ENCODE measurements at places on chromosomes 7 and 10. TPM values are rescaled to one million over a fixed set of nuclear protein-coding genes. Genes with fewer than 3 reads are reported as not detected.

The CLDN3 gene
- total RNA-seq = not detected

The TMEM236 gene
- total RNA-seq = 0.27 TPM

The ELN gene
- 7.3 TPM for total RNA-seq

The AKR1D1 gene
- not detected for total RNA-seq

The MYL10 gene
- total RNA-seq = not detected

- H3K27me3 ChIP-seq = no peaks in the 10 kb centered on the region
- no peak overlapping the region for H3K27ac ChIP-seq
- H3K4me3 ChIP-seq = no peak overlapping the region
- H3K36me3 ChIP-seq = no peaks in the 10 kb centered on the region
Measured at GRCh38 chr10:19979628-19980027, 163.4 kb downstream of the PLXDC2 start.

DNA sequence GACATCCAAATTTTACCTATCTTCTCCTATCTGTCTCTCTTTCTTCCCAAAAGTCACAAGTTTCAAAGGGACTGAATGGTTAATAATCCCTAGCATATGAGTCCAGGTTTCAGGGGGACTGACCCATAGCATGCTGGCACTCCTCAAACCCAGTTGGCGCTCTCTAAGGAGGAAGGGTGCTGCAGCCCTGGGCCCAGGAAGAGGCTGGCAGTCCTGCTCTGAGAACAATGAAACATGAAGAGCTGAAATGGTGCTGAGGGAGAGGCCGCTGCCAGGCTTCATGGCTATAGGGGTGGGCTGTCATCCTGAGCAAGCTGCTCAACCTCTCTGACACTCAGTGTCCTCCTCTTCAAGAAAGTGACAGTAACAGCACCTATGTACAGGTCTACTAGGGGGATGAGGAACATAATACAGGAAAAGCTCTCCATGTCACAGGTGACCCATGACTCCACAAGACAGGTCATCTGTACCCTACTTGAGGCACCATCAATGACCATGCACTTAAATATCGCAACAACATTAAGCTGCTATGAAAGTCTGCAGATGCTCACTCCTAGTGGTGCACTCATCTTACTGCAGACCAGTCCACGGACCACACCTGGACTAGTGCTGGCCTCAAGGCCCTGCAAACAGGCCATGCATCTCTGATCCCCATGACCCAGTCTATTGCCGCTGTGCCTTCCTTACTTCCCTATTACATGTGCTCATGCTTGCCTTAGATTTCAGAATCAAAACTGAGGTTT is 17.0 kb downstream of the COBL start:
- no peak overlapping the region for H3K4me3 ChIP-seq
- no peak overlapping the region for H3K27ac ChIP-seq
- peaks cover 10% of the 10 kb centered on the region for H3K4me1 ChIP-seq
- DNase-seq = no peak
- no peaks in the 10 kb centered on the region for H3K27me3 ChIP-seq
- H3K36me3 ChIP-seq = no peaks in the 10 kb centered on the region

DNA sequence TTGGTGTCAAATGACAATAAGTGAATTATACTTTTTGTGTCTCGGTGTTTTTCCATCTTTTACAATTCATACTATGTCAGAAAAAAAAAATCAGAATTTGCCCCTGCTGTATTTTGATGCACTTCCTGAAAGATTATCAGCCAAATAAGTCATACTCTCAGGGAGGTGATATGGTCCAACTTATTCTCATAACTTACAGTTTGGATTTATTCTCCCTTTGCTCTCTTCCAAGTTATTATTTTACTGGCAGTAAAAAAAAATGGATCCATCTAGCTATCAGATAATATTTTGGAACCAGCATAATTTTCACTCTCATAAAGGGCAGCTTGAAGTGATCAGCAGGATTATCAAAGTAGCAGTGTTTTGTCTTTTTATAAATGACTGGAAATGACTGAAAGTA is 337.1 kb downstream of the BMPER start:
- no peak overlapping the region for H3K27ac ChIP-seq
- no peaks in the 10 kb centered on the region for H3K4me1 ChIP-seq
- no peak overlapping the region for H3K4me3 ChIP-seq
- DNase-seq = no peak
- H3K27me3 ChIP-seq = no peaks in the 10 kb centered on the region

GRCh38 chr10:35961501-35961900 is 319.4 kb upstream of the FZD8 start:
- H3K36me3 ChIP-seq = no peaks in the 10 kb centered on the region
- no peaks in the 10 kb centered on the region for H3K4me1 ChIP-seq
- no peaks in the 10 kb centered on the region for H3K27me3 ChIP-seq
- DNase-seq = no peak
- H3K4me3 ChIP-seq = no peak overlapping the region
- H3K27ac ChIP-seq = no peak overlapping the region

DNA sequence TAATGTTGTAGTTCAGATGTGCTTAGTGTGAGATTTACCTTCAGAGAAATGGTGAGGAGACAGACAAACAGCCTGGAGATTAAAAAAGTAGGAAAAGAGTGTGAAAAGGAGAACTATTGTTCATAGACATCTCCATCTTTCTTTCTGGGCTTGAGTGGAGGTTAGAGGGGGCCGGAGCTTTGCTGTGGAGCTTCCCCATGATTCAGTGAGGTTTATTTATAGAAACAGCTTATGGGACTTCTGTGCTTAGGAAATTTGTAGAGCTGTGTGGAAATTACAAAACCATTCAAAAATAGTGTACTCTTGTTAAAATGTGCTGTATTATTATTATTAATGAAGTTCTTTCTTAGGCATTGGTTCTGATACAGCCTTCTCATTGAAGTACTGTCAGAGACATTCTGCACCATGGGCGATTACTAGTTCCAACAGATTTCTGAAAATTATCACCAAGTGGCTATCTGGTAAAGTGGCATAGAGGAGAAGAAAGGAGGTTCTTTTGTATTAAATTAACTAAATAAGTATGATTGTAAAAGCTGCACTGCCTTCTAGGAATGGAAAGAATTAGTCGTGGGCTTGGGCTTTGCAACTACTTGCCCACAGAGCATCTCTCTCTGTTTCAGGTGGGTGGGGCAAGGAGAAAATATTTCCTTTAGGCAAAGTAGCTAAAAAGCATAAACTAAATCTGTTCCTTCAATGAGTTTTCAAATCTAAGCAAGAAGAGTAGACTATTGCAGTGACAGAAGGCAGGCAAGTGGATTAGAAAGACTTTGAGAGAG is 8.7 kb upstream of the TCAF1 start:
- H3K27ac ChIP-seq = no peak overlapping the region
- no peak overlapping the region for H3K4me3 ChIP-seq
- no peaks in the 10 kb centered on the region for H3K27me3 ChIP-seq
- H3K4me1 ChIP-seq = no peaks in the 10 kb centered on the region

GRCh38 chr7:6186577-6186976 is 85.8 kb downstream of the CYTH3 start:
- no peak overlapping the region for H3K4me3 ChIP-seq
- no peaks in the 10 kb centered on the region for H3K27me3 ChIP-seq
- no peak for DNase-seq

- no peak overlapping the region for H3K4me3 ChIP-seq
- H3K4me1 ChIP-seq = no peaks in the 10 kb centered on the region
- no peaks in the 10 kb centered on the region for H3K27me3 ChIP-seq
- H3K27ac ChIP-seq = no peak overlapping the region
Measured at GRCh38 chr7:66033471-66034385, 41.9 kb upstream of the ASL start.

GRCh38 chr10:132783165-132783939 is 2.6 kb downstream of the NKX6-2 start:
- no peaks in the 10 kb centered on the region for H3K36me3 ChIP-seq
- H3K27ac ChIP-seq = no peak overlapping the region
- DNase-seq = no peak

DNA sequence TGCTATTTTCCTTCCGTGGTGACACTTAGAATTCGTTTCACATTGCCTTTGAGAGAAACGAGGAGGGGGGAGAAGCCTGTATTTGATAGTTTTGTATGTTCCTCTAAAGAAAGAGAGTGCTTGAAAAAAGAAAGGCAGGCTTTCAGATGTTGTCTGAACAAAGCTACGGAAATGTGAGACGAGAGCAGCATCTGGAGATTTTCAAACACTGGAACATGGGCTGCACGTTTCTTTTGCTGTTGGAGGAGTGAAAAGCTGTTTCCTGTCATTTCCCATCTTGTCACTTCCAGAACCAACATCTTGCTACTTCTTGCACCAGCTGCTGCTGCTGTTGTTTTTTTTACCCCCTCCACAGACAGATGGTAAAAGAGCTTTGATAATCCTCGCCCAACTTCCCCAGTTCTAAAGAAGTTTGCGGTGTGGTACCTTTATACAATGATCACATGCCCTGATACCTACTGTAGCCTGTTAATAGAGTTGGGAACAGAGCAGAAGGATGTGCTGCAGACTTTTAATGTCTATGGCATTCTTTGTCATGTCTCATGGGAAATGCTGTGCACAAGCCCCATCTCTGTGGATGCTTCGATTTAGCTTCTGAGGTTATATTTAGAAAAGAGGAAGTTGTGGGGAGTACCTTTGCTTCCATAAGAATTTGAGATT is 408.1 kb downstream of the AUTS2 start:
- no peaks in the 10 kb centered on the region for H3K4me1 ChIP-seq
- H3K27ac ChIP-seq = no peak overlapping the region
- DNase-seq = no peak
- no peaks in the 10 kb centered on the region for H3K36me3 ChIP-seq
- no peaks in the 10 kb centered on the region for H3K27me3 ChIP-seq
- H3K4me3 ChIP-seq = no peak overlapping the region

DNA sequence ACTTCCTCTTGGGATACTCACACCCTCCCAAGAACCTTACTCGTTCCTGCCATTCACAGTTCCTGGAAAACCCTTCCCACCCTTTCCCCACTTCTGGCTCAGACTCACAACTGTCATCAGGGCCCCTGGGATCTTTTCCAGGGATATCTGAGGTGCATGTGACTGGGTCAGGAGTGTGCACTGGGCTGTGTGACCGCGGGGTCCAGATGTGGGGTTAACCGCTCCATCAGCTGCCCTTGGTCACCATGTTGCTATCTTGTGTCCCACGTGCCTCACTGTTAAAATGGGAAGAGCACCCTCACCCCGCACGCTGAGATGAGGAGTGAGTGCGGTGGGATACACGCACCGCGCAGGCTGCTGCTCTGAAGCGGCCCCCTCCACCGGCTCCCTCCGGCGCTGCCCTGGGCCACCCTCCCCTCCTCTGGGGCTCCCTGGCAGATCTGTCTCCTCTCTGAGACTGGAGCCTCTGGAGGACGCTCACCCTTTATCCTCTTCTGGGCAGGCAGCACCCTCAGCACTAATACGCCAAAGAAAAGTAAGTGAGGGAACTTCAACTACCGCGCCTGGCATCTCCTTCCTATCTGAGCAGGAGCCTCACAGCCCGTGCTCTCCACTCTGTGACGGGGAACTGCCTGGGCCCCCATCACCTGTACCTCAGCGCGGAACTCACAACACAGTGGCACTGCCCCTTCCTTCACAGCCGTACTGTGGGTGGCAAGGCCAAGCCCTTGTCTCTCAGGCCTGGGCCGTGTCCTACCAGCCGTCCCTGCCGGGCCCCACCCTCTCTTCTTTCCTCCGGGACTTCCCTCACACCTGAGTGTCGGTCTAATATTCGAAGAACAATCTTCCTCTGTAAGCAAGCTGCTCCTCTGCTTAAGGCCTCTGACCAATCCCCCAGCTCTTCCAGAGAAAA is 15.6 kb downstream of the COBL start:
- no peak overlapping the region for H3K4me3 ChIP-seq
- H3K36me3 ChIP-seq = no peaks in the 10 kb centered on the region
- DNase-seq = no peak
- no peaks in the 10 kb centered on the region for H3K27me3 ChIP-seq
- no peak overlapping the region for H3K27ac ChIP-seq
- peaks cover 30% of the 10 kb centered on the region for H3K4me1 ChIP-seq

DNA sequence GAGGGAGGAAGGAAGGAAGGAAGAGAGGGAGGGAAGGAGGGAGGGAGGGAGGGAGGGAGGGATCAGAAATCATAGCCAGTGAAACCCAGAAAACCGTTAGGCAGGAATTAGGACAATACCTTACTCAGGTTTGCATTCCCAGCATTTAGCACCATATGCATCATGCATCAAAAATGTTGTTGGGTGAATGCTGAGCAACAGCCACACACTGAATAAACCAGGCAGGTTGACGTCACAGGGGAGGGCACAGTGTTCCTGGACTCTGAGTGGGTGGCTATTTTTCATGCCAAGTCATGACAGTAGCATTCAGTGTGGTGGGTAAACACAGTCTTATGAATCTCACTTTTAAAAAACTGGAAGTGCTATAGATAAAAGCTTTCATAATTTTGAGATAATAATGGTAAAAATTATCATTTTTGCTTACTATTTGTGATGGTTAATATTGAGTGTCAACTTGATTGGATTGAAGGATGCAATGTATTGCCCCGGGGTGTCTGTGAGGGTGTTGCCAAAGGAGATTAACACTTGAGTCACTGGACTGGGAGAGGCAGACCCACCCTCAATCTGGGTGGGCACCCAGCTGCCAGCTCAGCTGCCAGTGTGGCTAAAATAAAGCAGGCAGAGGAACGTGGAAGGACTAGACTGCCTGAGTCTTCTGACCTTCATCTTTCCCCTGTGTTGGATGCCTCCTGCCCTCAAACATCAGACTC is 199.1 kb upstream of the PRKCQ start:
- H3K4me1 ChIP-seq = no peaks in the 10 kb centered on the region
- no peaks in the 10 kb centered on the region for H3K36me3 ChIP-seq
- no peak overlapping the region for H3K27ac ChIP-seq
- peaks cover 2% of the 10 kb centered on the region for H3K27me3 ChIP-seq

- H3K36me3 ChIP-seq = no peaks in the 10 kb centered on the region
- H3K27ac ChIP-seq = no peak overlapping the region
- no peaks in the 10 kb centered on the region for H3K27me3 ChIP-seq
- H3K4me3 ChIP-seq = no peak overlapping the region
Measured at GRCh38 chr7:128021366-128021765, 9.9 kb downstream of the LRRC4 start.

- H3K27ac ChIP-seq = no peak overlapping the region
- H3K36me3 ChIP-seq = no peaks in the 10 kb centered on the region
- H3K27me3 ChIP-seq = no peaks in the 10 kb centered on the region
- H3K4me3 ChIP-seq = no peak overlapping the region
- DNase-seq = no peak
Measured at GRCh38 chr10:21052709-21053104, 155.6 kb upstream of the NEBL start.

DNA sequence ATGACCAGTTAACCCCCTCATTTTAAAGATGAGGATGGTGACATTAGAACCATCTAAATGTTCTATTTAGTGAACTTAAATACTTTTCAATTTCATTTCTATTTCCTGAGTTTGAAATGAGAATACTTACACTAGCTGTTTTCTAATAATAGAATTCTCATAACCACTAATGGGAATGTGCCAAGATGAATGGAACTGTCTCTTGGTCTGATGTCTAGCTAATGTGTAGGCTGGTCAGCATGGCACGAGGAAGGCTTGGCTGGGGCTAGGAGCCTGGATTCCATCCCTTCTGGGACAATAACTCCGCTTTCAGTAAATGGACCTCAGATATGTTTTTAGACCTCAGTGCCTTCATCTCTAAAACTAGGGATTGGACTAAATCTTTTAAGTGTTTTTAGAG is 185.8 kb upstream of the NRP1 start:
- no peaks in the 10 kb centered on the region for H3K27me3 ChIP-seq
- no peak overlapping the region for H3K4me3 ChIP-seq
- peaks cover 4% of the 10 kb centered on the region for H3K4me1 ChIP-seq
- no peak for DNase-seq
- no peak overlapping the region for H3K27ac ChIP-seq

All from gastrocnemius medialis (tissue), 4 donors.